ENCODE measurements at places on chromosomes 7 and 10.

- DNase-seq = no peak
Measured at GRCh38 chr10:86269332-86269731, 97.3 kb downstream of the GRID1 start.

- DNase-seq = peak; percentile 44
Measured at GRCh38 chr7:51123322-51124019, 193.1 kb downstream of the COBL start.

- DNase-seq = no peak
Measured at GRCh38 chr7:137366995-137367394, 23.5 kb upstream of the PTN start.

DNA sequence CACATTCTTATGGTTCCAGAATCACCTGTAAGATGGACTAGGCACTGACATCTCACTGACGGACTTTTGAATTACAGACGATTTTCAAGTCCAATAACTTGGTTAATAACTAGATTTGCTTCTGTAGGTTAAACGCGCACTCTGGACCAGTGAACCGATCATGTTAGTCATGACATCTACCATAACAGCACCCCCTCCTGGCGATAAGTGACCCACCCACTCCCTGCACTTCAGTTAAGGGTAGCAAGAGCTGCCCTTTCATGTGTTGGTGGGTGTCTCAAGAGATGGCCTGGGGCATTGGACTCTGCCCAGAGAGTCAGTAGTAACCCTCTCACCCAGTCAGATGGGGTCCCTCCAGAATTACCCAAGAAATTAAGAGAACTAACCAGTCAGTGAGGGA, 12.9 kb downstream of the GRM8 start:
- no peak for DNase-seq

GRCh38 chr10:24642921-24643678, 80.6 kb downstream of the ARHGAP21 start:
- DNase-seq = no peak

- no peak for DNase-seq
Measured at GRCh38 chr7:102869195-102869594, 43.6 kb upstream of the LRRC17 start.

DNA sequence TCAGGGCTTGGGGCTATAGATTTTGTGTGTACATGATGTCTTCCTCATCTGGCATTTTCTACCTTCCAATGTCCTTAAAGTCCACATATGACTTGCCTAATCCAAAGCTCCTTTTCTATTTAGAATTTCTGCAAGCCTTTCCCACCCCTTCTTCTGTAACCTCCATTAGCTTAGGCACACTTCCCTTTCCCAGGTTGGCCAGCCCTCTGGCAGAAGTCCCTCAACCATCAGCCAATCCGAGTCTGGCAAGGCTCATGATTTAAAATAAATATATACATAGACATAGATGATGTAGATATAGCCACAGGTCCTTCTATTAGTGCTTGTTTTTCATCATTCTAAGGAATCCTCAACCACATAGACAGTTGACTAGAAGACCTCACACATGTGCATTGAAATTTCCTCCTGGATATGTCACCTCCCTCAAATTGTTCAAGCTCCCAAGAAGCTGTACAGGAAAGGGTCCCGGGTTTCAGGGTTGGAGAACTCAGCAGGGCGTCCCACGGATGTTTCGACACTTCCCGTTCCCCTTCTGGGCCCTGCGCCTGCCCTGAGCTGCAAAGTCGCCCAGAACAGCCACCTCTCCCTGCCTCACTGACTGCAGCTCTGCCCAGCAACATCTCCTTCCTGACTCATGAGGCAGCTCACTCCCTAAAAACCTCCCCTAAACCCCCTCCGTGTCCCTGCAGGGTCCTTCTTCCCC, 20.4 kb upstream of the PIK3AP1 start:
- no peak for DNase-seq

- DNase-seq = no peak
Measured at GRCh38 chr10:33721509-33721908, 387.0 kb upstream of the NRP1 start.

DNA sequence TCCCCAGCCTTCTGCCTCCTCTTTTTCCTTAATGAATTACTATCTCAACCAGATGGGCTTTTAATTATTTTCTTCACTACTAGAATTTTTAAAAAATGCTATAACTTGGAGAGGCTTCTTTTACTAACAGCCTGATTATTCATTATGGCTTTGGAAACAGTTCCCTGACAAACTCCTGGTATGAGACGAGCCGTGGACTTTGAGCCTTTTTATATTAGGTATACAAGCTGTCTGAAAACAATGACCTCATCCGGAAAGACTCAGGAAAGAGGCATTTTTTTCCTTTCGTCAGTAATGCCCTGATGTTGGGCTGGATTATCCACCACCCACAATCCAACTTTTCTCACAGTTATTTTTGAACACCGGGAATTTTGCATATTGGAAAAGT, 26.7 kb upstream of the ABLIM1 start:
- DNase-seq = no peak

- DNase-seq = no peak
Measured at GRCh38 chr7:6437251-6437650, 10.5 kb downstream of the DAGLB start.

DNA sequence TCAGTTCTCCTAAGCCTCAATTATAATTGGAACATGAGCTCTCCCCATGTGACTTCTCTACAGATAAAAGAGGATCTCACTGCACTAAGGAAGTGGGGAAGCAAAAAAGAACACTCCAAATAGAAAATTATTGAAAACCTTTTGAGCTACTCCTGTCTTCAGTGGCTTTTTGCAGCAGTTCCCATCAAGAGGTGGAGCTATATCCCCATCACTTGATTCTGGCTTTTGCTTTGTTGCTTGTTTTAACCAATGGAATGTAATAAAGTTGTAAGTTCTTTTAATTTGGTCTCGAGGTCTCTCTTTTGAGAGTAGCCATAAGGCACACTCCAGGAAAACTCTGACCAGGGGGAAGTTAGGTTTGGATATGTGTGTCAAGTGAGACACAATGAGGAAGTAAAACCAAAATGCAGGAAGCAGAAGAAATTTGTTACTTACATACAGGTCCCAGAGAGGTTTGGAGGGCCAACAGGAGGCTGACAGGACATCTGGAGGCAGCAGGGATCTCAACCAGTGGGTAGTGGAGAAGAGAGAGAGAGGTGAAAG, 569.4 kb downstream of the HTR7 start:
- DNase-seq = no peak

GRCh38 chr10:101816913-101817336, 1.3 kb downstream of the OGA start:
- no peak for DNase-seq

DNA sequence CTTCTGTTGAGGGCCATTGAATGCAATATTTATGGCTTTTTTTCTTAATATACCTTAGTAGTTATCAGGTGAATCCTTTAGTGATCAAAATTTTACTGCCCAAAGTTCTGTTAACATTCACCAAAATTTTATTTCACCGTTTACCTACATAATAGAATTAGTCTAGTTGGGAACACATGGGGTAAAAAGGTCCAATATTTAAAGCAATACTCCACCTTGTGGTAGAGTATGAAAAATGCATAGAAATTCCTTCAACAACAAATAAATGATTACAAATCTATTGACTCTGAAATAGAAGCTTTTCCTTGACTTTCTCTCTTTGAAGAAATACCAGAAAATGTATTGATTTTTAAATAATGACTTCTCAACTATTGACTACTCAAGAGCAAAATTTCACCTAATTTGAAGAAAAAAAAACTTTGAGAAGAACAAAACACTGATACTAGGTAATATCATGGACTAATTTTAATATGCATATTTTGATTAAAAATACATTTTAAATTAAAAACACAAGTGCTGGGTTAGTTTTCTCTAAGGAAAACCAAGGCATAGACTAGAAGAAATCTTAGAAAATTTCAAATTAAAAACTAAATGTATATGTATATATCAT, 43.3 kb downstream of the POLR1F start:
- DNase-seq = no peak

DNA sequence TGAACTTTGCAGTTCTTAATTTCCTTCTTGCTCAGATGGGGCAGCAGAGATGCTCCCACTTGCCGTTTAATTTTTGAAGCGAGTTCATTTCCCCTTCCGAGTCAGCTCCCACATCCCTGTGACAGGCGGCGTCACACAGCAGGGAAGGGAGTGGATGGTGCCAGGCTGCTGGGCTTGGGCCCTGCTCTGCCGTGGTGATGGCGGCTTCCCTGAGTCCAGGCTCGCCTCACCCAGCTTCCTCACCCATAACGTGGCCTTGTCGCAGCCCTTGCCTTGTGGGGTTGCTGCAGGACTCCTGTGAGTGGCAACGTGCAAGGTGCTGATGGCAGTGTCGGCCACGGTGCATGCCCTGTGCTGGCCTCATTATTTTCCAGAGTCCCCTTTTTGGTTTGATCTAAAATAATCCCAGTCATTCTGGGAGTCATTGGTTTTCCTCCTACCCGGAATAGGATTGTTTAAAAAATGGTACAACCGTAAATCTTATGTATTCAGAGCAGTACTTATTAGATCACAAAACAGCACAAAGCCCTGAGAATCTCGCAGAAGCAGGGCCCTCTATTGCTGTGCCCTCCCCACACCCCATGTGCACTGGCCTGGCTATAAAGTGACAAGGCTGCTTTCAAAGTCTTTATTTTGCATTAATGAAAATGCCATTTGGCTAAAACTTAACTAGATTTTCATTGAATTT, 260.1 kb downstream of the WDR37 start:
- no peak for DNase-seq

Data from activated CD4-positive, alpha-beta T cell treated with anti-CD3 and anti-CD28 coated beads for 4 hours (primary cell).